ENCODE measurements at places on chromosomes 12 and 14.

DNA sequence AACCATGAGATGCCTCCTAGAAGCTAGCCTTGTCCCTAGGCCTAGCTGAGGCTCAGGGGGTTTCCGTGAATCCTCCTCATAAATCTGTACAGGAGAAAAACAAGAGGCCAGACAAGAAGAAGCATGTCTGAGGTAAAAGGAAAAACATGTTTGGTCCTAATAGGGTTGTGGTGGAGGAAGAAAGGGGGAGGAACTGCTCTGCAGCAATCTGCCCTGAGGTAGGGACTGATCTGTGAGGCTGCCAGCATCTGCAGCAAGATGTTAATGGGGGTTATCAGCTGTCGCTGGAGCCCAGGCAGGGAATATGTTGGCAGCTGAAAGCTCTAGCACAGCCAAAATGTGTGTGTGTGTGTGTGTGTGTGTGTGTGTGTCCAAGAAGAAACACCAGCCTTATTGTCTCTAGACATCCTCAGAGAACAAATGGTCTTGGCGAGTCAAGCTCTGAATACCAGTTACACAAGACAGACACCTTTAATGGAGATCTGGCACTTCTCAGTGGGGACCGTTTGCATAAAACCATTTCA is 218.5 kb downstream of the NUAK1 start:
- no peak for DNase-seq

- DNase-seq, result no peak
Observed at GRCh38 chr14:99179946-99180345, 92.1 kb downstream of the BCL11B start.

- no peak for DNase-seq
Observed at GRCh38 chr12:109286252-109286651, 22.8 kb downstream of the FOXN4 start.

- DNase-seq, result no peak
Observed at GRCh38 chr12:79655036-79655435, 35.7 kb downstream of the PAWR start.

DNA sequence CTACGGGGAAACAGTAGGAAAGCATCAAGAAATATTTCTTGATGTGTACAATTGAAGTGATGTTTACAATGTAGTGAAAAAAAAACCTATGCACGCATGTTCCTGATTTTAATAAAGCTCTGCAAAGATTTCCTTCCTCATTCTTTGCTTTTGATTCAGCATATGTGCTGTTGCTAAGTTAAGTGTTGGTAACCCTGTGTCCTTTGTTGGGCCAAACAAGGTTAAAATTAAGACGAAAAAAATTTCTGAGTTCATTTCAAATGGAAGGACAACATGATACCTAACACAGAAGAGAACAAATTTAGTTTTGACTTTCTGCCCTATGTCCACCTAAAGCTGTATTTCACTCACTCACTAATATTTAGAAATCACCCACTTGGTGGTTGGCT is 62.8 kb downstream of the PPP2R5C start:
- no peak for DNase-seq

GRCh38 chr12:25864306-25865276 is 93.9 kb upstream of the RASSF8 start:
- DNase-seq, result no peak

GRCh38 chr12:38508246-38508645 is 191.7 kb downstream of the ALG10B start:
- no peak for DNase-seq

DNA sequence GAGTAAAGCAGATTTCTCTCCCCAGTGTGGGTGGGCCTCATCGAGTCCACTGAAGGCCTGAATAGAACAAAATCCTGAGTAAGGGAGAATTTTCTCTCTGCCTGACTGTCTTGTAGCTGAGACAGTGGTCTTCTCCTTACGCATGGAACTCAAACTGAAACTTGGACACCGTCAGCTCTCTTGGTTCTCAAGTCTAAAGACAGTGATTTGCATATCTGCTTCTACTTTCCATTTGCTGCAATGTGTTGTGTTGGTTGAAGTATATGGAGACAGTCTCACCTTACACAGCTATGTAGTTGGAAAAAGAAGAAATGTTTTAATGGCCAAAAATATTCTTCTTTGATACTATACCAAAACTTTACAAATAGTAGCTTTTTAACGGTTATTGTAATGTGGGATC is 160.2 kb upstream of the LMNTD1 start:
- DNase-seq, result no peak

- DNase-seq, result no peak
Observed at GRCh38 chr14:105227346-105227745, 21.0 kb upstream of the BTBD6 start.

DNA sequence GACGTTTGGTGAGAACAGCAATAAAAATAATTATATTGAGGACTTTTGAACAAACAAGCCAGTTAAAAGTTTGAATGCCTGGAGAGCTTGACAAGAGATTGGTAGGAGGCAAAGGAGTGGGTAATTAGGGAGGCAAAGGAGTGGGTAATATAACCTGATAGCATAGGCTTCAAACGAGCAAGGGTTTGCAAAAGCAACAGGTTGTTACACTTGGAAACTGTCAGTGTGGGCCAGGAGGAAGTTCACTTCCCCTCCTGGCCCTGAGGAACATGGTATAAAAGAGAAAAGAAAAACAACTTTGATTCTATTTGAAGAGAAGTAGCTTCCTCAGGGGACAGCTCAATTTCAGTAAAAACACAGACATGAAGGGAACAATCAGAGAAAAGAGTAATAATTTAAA is 121.7 kb downstream of the CCER1 start:
- DNase-seq, result no peak

DNA sequence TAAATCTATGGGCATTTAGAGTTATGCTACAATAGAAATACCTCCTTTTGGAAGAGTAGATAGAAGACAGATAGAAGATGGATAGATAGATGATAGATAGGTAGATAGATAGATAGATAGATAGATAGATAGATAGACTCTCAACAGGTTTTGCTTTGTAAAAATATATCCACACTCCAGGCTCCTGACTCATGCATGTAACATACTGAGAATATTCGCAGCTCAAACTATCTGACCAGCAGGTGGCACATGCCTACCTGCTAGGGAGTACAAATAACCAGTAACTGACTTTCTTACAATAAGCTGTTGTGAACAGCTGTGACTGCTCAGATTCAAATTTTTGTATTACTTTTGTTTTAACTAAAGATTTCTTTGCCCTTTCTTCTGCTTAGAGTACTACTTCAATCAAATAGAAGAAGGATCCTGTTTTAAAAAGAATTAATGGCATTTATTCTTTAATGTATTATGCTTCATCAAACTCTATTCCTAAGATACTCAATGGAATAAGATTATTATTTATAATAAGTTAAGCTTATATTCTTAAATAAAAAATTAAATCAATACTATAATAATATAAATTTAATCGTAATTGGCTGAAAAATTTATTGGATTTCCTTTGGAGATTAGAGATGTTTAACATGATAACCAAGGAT is 15.8 kb upstream of the CPNE8 start:
- no peak for DNase-seq

- DNase-seq, result no peak
Observed at GRCh38 chr14:75452900-75453816, 25.3 kb downstream of the JDP2 start.

DNA sequence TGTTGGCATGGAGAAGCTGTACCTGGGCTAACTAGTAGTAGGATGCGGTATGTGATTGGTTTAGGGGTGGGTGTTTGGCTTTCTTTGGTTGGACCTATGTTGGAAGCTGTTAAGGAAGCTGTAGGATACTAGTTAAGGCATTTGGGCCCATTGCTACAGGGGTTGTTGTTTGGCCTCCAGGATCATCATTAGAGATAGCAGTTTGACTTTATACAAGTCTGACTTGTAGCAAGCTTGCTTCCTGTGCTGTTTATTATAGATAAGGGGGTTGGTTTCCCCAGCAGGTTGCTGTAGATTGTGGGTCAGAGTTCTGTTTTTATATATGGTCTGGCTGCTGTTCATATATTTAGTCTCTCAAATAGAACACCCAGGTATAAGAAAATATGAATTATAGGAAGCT is 1.4 kb upstream of the PRIM1 start:
- DNase-seq, result no peak
